ENCODE measurements at places on chromosomes 2 and 18.
A peak's percentile ranks its signal among the peaks of the same experiment; 100 is the strongest.

GRCh38 chr2:43526994-43527393 is 68.8 kb downstream of the THADA start:
- DNase-seq: no peak

DNA sequence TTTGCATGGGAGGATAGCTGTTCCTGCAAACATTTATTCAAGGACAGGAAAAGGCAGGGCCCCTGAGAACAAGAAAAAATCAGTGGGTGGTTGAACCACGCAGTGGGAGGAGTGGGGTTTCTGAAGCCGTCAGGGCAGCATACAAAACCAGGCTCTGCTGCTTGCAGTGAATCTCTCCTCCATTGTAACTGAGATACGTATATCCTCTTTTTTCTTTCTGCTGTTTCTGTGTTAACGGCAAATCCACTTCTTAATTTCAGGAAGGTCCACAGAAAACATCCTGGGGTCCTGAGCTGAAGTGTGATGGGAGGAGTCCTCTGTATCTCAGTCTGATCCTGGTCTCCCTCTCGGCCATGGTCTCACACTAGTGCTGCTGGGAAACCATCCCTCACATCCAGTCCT is 27.2 kb upstream of the KCNF1 start:
- no peak for DNase-seq

GRCh38 chr18:23884681-23885375 is 129.7 kb upstream of the TTC39C start:
- no peak for DNase-seq

GRCh38 chr2:168375195-168375798 is 80.8 kb upstream of the CERS6 start:
- no peak for DNase-seq

DNA sequence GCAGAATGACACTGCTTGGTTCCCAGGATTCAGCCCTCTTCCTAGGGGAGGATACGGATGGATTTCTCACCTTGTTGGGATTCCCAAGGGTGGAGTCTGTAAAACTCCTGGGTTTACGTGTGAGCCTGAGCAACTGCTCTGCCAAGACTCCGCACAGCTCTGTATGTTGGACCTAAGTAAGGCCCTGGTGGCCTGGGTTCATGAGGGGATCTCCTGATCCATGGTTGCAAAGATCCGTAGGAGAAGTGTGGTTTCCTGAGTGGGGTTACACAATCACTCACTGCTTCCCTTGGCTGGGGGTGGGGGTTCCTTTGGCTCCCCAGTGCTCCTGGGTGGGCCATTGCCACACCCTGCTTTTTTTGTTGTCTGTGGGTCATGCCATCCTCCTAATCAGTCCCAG is 37.7 kb downstream of the ANKRD12 start:
- DNase-seq: no peak

GRCh38 chr2:46499392-46499785 is 20.0 kb downstream of the TMEM247 start:
- DNase-seq: no peak

DNA sequence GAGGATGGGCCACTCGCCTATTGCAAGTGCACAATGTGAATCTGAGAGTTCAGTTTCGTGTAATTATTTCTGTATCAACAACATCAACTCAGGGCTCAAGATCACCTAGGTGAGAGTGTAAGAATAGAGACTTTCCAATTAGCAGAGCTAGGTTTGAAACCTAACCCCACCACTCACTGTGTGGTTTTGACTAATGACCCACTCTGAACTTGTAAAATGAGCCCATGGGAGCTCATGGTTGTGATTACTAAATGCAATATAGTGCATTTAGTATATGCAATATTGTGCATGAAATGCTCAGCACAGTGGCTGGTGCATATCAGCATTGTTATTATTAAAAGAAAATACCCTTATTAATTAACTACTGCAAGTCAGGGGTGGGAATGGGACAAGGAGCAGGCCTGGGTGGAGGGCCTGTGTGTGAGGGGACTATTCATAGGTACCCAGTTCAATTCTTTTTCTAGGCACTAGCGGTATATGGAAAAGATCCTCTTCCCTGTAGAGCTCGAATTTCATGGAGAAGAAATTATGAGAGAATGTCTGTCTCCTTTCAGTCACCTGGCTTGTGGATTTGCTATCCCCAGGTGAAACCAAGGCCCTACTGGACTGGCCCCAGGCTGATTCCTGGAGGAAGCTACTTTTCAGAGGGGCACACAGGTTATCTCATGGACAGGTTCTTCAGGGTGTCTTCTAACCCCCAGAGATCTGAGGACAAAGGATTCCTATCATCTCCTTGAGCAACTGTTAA is 169.5 kb downstream of the GFPT1 start:
- no peak for DNase-seq

- DNase-seq: no peak
Observed at GRCh38 chr2:9165625-9166024, 41.0 kb upstream of the ASAP2 start.

DNA sequence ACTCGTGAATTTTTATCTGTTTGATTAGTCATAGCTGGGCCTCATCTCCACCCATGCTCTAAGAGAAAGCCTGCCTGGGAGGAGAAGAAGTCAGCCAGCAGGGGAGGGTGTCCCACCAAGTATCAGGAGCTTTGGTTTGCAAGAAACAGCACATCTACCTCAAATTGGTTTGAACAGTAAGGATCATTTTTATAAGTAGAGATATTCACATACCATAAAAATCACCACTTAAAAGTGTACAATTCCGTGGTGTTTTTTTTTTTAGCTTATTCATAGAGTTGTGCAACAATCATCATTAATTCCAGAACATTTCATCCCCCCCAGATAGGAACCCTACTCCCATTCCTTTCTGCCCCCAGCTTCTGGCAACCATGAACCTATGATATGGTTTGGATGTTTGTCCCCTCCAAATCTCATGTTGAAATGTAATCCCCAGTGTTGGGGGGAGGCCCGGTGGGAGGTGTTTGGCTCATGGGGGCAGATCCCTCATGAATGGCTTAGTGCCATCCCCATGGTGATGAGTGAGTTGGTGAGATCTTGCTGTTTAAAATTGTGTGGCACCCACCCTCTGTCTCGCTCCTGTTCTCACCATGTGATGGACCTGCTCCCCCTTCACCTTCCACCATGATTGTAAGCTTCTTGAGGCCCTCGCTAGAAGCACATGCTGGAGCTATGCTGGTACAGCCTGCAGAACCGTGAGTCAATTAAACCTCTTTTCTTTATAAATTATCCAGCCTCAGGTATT is 36.2 kb upstream of the HS6ST1 start:
- no peak for DNase-seq

DNA sequence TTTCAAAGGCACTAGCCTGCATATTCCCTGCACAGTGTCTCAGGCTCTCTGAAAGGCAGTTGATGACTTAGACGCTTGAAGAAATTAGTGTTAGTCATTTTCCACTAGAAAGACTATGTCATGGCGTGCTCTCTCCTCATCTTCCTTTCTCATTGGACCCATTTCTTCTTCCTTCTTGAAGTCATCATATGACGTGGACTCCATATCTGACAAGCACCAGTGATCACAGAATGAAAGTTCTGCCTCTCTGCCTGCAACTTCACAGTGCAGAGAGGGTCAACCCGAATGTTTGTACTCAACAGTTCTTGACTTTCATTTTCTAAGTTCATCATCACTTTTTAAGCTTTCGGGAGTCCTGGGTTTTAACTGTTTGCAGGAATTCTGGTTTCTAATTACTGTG is 63.7 kb upstream of the CYRIA start:
- DNase-seq: no peak

GRCh38 chr2:238457927-238458324 is 31.2 kb downstream of the ASB1 start:
- DNase-seq: peak; percentile 1
